Naive thymus-derived CD8-positive, alpha-beta T cell (primary cell): ENCODE measurements at places on chromosomes 5 and 9.
A peak's percentile ranks its signal among the peaks of the same experiment; 100 is the strongest.

DNA sequence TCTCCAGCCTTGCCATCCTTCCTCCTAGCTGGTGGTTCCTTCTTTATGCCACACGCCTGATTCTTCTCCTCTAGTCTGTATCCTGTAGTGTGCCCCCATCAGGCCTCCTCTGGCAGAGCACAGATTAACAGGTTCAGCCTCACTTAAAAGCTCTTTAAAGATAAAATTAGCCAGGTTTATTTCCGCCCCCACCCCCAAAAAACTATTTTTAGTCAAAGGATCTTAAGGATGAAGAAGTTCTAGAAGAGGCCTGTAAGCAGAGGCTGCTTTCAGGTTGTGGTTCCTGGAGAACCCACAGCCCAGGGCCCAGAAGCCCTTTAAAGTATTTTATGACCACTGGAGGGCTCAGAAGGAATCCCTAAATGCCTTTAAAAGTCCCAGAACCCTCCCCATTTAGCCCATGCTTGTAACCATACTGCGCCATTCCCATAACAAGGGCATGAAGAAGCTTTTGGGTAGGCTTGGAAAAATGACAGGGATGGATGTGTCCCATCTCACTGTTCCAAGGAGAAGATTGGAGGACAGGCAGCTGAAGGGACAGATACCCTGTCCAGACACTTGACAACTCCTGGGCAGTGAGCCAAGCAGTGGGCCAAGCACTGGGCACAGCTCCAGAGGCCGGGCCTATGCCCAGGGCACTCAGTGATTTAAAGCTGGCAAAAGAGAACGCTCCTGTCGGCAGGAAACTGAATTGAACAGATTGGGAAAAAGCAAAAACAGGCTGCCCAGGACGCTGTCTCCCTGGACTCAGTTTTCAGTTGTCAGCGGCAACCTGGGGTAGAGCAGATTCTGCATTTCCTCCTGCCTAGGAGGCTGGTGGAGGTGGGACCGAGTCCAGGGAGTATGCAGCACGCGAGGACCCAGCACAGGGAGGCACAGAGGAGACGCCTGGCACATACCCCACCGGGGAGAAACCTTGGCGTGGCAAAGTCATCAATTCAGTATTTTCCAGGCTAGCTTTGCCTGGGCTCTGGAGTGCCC, 106.3 kb upstream of the SSBP2 start:
- no peak for DNase-seq

DNA sequence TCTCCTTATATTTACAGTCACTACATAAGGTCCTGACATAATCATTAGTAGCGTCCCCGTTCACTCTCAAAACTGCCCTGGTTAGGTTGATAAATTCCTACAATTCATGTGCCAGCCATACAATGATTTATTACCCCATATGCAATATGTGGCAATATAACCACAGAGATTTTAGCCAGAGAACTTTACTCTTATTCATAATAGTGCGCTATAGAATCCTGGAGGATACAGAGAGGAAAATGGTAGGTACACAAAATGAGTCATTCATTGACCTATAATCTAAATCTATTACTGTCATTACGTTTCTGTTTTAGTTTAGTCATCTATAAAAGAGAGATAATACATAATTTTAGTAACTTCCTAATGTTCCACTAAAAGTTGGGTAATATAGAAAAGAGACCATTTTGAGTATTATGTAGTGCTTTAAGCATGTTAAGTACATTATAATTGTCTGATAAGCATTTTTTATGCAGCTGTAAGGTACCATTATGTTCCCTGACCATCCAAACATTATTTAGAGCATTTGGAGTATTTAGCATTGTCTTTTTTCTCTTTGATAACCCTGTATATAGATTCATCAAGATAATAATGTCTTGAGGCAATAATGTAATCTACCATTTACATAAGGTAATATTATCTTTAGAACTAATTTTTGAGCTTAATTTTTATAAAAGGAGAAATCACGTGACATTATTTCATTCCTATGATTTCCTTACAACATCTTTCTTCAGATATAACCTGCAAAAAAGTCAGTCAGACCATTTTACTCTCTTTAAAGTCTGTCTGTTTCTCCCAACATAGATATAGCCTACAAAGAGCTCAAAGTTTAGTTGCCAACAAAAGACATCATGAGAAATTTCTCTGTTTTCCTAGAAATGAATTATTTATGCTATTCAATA, 655.5 kb upstream of the ZNF608 start:
- no peak for DNase-seq

DNA sequence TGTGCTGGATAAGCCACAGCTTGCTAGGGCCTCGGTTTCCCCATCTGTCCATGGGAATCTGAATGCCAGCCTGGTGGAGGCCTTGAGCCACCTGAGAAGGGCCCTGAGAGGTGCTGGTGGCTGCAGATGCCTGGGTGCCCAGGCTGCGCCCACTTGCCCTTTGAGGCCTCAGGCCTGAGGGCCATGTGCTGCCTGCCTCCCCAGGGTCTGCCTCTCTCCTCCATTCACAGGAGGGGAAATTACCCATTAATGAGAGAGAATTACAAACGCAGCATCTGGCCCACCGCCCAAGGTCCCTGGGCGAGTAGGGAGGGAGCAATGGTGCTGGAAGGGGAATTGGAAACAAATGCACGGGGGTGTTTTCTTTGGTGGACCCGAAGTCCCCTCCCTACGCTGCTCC, 59.6 kb downstream of the BARX1 start:
- no peak for DNase-seq

GRCh38 chr5:66553368-66553912, 42.8 kb upstream of the MAST4 start:
- DNase-seq, result no peak

GRCh38 chr9:91285729-91286353, 75.9 kb downstream of the AUH start:
- no peak for DNase-seq

GRCh38 chr9:26341545-26341944, 551.1 kb downstream of the CAAP1 start:
- no peak for DNase-seq

- no peak for DNase-seq
Observed at GRCh38 chr5:103638979-103639378, 76.4 kb upstream of the NUDT12 start.

DNA sequence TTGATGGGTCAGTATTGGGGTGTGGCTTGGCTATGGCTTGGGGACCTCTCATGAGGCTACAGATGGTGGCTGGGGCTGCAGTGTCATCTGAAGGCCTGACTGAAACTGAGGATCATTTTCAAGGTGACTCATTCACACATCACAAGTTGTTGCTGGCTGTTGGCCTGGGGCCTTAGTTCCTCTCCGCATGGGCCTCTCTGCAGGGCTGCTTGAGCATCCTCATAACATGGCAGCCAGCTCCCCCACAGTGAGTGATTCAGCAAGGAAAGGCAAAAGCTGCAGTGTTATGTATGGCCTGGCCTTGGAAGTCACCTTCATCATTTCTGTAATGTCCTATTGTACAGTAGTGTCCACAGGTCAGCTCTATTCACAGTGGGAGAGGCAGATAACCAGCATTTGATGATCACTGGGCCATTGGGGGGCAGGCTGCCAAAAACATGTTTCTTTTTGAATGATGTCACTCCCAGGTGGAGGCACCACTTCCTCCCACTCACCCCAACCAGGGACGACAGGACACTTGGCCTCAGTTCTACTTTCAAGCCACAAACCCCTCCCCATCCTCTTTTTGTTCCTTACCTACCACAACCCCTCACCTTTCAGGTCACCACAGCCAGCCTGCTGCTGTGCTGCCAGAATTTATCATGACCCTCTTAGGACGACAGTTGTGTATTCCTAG, 14.4 kb downstream of the FGD3 start:
- no peak for DNase-seq

GRCh38 chr5:140355546-140355945, 4.4 kb upstream of the SLC4A9 start:
- DNase-seq, result no peak

DNA sequence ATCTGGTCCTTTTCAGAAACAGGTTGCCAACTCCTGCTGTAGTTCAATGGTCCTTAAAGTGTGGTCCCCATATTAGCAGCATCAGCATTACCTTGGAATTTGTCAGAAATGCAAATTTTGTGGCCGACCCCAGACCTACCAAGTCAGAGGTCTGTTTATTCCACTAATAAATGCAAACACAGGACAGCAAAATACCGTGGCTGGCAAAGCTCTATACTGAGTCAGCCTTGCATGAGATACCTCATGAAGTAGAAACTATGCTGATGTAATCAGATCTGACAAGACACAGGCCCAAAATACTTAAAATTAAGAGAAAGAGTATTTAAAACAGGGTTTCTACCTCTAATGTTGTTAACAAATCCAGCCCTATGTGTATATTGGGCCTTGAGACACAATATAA, 3.0 kb downstream of the GOLM1 start:
- DNase-seq, result no peak

- DNase-seq, result no peak
Observed at GRCh38 chr5:118479285-118479684, 509.1 kb downstream of the DTWD2 start.

- no peak for DNase-seq
Observed at GRCh38 chr5:40374853-40375252, 304.9 kb upstream of the PTGER4 start.

DNA sequence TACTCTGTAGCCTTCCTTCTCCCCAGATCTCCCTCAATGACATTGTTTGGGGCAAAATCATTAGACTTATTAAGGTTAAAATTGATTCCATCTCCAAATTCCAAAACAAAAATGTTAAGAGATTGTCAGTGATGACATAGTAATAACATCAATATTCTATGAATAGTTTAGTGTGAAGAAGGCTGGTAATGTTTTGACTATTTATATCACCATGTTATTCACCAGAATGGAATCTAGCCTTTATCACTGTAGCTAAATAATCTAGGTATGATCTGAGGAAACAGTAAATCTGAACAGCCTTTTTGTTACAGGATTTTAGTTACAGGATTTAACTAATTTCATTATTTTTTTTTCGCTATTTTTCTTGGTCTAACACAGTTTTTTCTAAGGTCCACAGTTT, 929 bp upstream of the PLPP6 start:
- no peak for DNase-seq

GRCh38 chr5:56818450-56819037, 3.2 kb downstream of the MAP3K1 start:
- DNase-seq, result no peak

DNA sequence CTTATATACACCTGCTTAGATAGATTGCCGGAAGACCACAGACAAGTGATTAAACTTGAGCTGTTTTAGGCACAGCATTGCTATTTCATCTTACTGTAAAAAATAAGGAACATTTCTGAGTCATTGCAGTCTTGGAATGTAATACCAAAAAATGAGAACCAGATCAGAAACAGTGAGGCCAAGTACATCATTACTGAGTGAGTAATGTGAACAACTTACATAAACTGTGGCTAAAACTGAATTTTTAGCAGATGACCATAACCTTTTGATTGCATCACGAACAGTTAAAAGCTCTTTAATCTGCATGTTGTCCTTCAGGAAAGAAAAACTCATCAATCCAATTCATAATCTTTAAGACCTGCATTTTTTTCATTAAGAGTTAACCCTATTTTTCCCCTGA, 157.1 kb upstream of the FGF10 start:
- DNase-seq, result no peak

- DNase-seq, result no peak
Observed at GRCh38 chr9:83239747-83240146, 176.8 kb upstream of the RASEF start.

DNA sequence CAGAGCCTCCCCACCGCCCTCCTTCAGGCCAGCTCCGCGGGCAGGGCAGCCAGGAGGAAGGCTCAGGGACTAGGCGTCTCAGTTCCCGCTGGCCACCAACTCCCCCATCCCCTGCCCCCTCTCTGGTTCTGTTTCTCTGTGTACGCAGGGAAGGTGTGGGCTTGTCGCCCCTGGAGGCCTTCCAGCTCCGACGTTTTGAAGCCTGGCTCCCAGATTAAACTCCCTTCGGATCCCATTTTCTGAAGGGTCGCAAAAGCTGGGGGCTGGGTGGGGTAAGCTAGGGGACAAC, 346 bp downstream of the ATOX1 start:
- DNase-seq, result peak; percentile 9

DNA sequence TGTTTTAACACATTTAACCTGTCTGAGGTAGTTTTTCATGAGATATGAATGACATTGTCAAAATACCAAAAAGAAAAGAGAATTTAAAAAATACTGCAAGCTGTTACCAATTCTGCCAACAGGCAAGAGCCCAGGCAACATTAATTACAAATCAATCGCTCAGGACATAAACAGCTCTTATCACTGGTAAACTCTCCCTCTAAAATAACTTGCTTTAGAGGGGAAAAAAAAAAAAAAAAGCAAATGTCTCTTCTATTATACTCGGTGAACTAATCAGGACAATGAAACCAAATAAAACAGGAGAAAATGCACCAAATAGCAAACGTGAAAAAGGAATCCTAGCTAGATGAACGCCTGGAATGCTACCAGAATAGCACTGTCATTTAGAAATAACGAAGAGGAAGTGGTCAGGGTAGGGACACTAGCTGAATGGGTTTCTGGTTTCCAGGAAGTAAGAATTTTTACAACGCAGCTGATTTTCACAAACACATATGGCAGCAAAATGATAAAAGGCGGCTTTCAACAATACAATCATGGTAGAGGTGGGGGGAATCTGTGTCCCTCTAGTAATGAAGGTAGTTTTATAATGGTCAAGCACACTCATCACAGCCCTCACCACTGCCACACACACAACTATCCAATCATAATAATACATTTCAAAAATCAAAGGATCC, 94.9 kb downstream of the DENND1A start:
- DNase-seq, result no peak
